ENCODE measurements at places on chromosomes 12 and 14. TPM values are rescaled to one million over a fixed set of nuclear protein-coding genes. Genes with fewer than 3 reads are reported as not detected.

The LIN7A gene
- 0.19 TPM for total RNA-seq

The CYP27B1 gene
- total RNA-seq: 0.67 TPM

The OR6C75 gene
- total RNA-seq: not detected

The ADAMTS20 gene
- not detected for total RNA-seq

The WDR89 gene
- 12.2 TPM for total RNA-seq

The ZNF891 gene
- total RNA-seq: 0.98 TPM

The MUCL1 gene
- not detected for total RNA-seq

The TEX22 gene
- total RNA-seq: not detected

The PKP2 gene
- 3.4 TPM for total RNA-seq

The GRIP1 gene
- under 0.01 TPM for total RNA-seq

The LRRC43 gene
- 3.3 TPM for total RNA-seq

The SAMD15 gene
- total RNA-seq: 1.6 TPM

The ANKLE2 gene
- 82.3 TPM for total RNA-seq

The RHEBL1 gene
- total RNA-seq: 1.3 TPM

All from vein endothelial cell (primary cell).